ENCODE measurements at places on chromosomes 16 and 17. TPM values are rescaled to one million over a fixed set of nuclear protein-coding genes. Genes with fewer than 3 reads are reported as not detected.

The MYH13 gene
- not detected for total RNA-seq

The TP53TG3 gene
- total RNA-seq: not detected

The TBC1D3B gene
- total RNA-seq: 2.5 TPM

The TP53TG3F gene
- total RNA-seq: not detected

The OTOP2 gene
- total RNA-seq: not detected

The MYCBPAP gene
- 2.0 TPM for total RNA-seq

The IGSF6 gene
- total RNA-seq: not detected

The PLLP gene
- total RNA-seq: 0.12 TPM

The KRTAP2-3 gene
- 1.00 TPM for total RNA-seq

The TAX1BP3 gene
- total RNA-seq: 179 TPM

The KRT24 gene
- total RNA-seq: not detected

The HAS3 gene
- total RNA-seq: 0.25 TPM

The CMTM1 gene
- total RNA-seq: 1.2 TPM

The MT1E gene
- 132 TPM for total RNA-seq

The PRSS36 gene
- 0.33 TPM for total RNA-seq

The GNG13 gene
- total RNA-seq: not detected

The TBC1D3E gene
- not detected for total RNA-seq

The AXIN2 gene
- 1.2 TPM for total RNA-seq

The KRTAP17-1 gene
- total RNA-seq: 0.12 TPM

The CDH3 gene
- 0.33 TPM for total RNA-seq

The DNAJC7 gene
- 91.4 TPM for total RNA-seq

The SLC52A1 gene
- total RNA-seq: 0.37 TPM

The PRDM7 gene
- not detected for total RNA-seq

The SYCE1L gene
- total RNA-seq: not detected

The TOM1L1 gene
- total RNA-seq: 18.0 TPM

The XYLT1 gene
- 17.0 TPM for total RNA-seq

The CRISPLD2 gene
- total RNA-seq: 5.4 TPM

The KDM6B gene
- 7.5 TPM for total RNA-seq

The PRSS8 gene
- total RNA-seq: not detected

The CIITA gene
- 0.22 TPM for total RNA-seq

The TUBB3 gene
- total RNA-seq: 596 TPM

The ICAM2 gene
- 1.2 TPM for total RNA-seq

The FZD2 gene
- total RNA-seq: 11.2 TPM

The SSTR5 gene
- total RNA-seq: not detected

The FBXL16 gene
- total RNA-seq: 0.37 TPM

The FOXO3B gene
- 3.7 TPM for total RNA-seq

The VPS35 gene
- 177 TPM for total RNA-seq

The INCA1 gene
- total RNA-seq: 0.11 TPM

The FNDC8 gene
- not detected for total RNA-seq

The SHCBP1 gene
- total RNA-seq: 71.8 TPM

The DPEP1 gene
- not detected for total RNA-seq

The PIPOX gene
- 1.1 TPM for total RNA-seq

The RDM1 gene
- 1.5 TPM for total RNA-seq

The GINS2 gene
- 21.0 TPM for total RNA-seq

The SPDYE4 gene
- not detected for total RNA-seq

The GUCY2D gene
- under 0.01 TPM for total RNA-seq

The PTX4 gene
- 0.11 TPM for total RNA-seq

The HBA2 gene
- total RNA-seq: not detected

The COX6A2 gene
- not detected for total RNA-seq

The CNP gene
- total RNA-seq: 40.6 TPM

The PPL gene
- total RNA-seq: 0.75 TPM

The DNAH9 gene
- total RNA-seq: not detected

The ITGA2B gene
- total RNA-seq: 1.7 TPM

The ANKFN1 gene
- not detected for total RNA-seq

The SMIM22 gene
- not detected for total RNA-seq

The CLDN9 gene
- total RNA-seq: not detected

All from uterine smooth muscle cell (primary cell).